ENCODE measurements at places on chromosomes 5 and 9.
A peak's percentile ranks its signal among the peaks of the same experiment; 100 is the strongest.

GRCh38 chr5:6496207-6496584 lies 47.5 kb downstream of the UBE2QL1 start:
- DNase-seq = no peak
- no peaks in the 10 kb centered on the region for H3K36me3 ChIP-seq
- H3K27ac ChIP-seq = no peak overlapping the region
- H3K27me3 ChIP-seq = peaks cover 8% of the 10 kb centered on the region

DNA sequence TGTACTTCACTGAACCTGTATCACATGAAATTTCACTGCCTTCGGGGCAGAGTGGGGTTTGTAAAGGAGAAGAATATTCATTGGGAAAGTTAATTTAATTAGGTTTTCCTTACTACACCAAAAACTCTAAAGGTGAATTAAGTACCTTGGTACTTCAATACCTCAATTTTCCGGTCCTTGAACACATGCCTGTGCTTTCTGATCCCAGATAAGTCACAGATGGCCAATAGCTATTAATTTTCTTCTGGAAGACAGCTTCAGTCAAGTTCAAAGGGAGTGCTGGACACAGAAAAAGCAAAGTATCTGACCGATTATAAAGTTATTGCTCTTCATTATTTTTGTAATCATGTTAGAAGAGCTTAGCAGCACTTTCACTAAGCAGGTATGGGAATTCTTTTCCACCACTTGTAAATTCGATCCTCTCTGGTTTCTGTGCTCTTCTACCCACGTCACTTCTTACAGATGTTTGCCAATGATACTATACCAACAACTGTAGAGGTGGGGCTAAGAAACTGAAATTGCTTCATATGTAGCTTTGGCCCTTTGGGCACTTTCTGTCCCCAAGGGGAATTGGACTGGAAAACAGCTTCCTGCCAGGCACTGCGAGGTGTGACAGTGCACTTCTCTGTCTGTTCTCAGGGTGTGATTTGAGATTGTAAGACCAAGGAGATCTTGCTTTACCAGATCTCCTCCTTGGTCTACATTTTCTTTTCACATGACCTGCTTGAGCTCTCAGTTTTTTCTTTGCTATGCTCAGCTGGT lies 164.0 kb downstream of the CCDC192 start:
- no peaks in the 10 kb centered on the region for H3K4me1 ChIP-seq
- H3K27me3 ChIP-seq = no peaks in the 10 kb centered on the region
- no peak for DNase-seq
- H3K27ac ChIP-seq = no peak overlapping the region

- peak overlapping the region; percentile 43 for H3K27ac ChIP-seq
- H3K4me3 ChIP-seq = no peak overlapping the region
- no peaks in the 10 kb centered on the region for H3K27me3 ChIP-seq
- no peak for DNase-seq
- H3K36me3 ChIP-seq = peaks cover 44% of the 10 kb centered on the region
- H3K4me1 ChIP-seq = peaks cover 15% of the 10 kb centered on the region
Observed at GRCh38 chr5:97010606-97011005, 74.7 kb downstream of the LNPEP start.

DNA sequence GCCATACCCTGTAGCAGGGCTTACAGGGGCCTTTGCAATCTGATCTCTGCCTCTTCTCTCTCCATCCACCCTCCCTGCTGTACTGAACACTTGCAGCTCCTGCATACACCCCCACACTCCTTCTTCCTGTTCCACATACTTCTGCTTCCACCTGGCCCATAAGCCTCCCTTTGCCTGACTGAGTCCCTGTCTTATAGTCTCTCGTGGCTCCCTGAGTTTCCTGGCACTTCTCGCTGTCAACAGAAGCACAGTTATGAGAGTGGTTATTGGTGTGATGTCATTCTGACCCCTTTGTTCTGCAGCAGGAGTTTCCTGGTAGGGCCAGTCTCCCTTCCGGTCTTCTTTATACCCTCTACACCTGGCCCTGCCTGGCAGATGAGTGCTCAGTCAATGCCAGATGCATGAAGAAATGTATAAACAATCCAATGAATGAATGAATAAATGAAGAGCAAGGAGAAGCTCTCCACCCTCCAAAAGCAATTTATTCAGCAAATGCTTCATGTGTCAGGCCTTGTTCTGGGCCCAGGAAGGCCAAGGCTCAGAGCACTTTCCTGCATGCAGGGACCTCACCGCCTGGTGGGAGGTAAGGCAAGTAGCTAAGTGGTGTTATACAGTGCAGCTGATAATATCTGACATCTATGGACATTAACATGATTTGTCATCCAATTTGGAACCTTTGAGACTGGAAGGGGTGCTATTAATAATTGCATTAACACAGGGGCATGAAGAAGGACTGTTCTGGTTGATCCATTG lies 20.5 kb upstream of the CSF1R start:
- no peaks in the 10 kb centered on the region for H3K36me3 ChIP-seq
- H3K27me3 ChIP-seq = no peaks in the 10 kb centered on the region
- no peak overlapping the region for H3K27ac ChIP-seq
- H3K4me1 ChIP-seq = peaks cover 11% of the 10 kb centered on the region

DNA sequence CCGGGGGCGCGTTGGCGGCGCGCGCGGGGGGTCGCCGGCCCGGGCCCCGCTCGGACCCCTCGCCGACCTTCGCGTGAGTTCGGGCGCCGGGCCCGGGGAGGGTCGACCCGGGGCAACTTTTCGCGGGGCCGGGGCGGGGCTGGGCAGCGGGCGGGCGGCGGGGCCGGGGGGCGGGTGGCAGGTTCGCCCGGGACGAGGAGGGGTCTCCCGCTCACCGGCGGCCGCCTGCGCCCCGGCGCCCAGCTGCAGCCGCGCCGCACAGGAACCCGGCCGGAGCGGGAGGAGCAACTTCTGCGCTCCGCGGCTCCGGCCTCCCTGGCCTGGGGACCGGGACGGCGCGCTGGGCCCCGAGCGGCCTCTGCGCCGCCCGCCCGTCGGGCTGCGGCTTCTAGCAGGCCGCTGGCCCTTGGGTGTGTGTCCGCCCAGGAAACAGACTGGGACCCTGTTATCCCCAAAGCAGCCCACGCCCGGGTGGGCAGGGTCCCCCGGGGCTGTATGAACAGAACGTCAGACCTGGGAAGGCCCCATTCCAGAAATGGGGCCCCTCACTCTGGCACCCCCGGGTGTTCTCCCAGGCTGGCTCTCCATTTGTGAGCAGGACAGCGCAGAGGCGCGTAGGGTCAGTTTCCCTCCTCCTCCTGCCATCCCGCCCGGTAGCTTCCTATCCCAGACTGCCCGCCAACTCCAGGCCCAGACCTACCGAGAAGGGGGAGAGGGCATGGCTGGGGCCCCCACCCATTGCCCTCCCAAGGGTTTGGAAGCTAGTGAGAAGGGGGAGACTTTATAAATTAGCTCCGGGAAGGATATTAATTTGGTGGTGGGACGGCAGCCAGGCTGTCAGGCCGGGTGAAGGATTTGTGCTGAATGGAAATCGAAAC lies 708 bp downstream of the RXRA start:
- peak overlapping the region; percentile 44 for H3K4me3 ChIP-seq
- H3K36me3 ChIP-seq = no peaks in the 10 kb centered on the region
- H3K4me1 ChIP-seq = peaks cover 29% of the 10 kb centered on the region
- no peak overlapping the region for H3K27ac ChIP-seq
- peaks cover 30% of the 10 kb centered on the region for H3K27me3 ChIP-seq
- DNase-seq = no peak

DNA sequence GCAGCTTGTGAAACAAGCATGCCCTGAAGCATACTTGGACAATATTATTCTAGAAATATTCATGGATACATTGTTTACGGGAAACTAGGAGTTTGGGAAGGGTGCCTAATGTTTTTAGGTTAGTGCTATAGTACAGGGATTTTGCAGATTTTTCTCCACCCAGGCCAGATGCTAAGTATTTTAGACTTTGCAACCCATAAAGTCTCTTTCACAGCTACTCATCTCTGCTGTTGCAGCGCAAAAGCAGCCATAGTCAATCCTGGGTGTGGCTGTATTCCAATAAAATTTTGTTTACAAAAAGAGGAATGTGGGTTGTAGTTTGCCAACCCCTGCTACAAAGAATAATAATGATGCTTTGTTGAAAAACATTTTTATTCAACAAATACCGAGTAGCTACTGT lies 106.2 kb downstream of the CEMIP2 start:
- no peaks in the 10 kb centered on the region for H3K4me1 ChIP-seq
- peaks cover 13% of the 10 kb centered on the region for H3K36me3 ChIP-seq

DNA sequence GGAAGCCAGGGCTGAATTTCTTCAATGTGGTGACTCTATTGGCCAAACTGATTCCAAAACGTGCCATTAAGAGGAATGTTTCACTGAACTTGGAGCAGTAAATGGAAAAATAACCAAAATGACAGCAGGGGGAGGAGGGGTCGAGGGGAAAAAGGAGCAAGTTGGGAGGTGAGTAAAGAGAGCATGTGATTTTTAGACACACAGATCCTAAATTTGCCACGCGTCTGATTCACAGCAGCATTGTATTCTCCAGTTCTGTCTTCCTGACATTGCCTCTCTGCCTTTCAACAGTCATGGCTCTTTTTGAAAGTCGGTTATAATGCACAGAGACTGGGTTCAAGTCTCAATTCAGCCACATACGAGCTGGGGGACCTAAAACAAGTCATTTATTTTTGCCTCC lies 22.0 kb upstream of the ADRB2 start:
- H3K36me3 ChIP-seq = no peaks in the 10 kb centered on the region
- H3K27ac ChIP-seq = no peak overlapping the region

DNA sequence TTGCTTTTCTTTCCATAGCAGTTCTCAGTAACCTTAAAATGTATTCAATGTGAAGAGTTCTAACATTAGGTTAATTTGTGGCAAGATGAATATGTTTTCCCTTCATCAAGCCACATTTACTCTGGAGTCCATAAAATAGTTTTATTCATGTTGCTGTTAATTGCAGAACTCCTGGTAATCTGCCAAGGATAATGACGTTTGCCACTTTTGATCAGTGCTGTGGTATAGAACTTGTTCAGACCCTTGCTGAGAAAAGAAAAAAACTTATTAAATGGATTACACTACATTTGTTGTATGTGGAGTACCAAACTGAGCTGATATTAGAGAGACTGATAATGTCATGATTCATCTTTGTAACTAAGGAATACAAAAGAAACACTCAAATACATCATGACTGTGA lies 212.4 kb upstream of the DMAC1 start:
- H3K4me1 ChIP-seq = no peaks in the 10 kb centered on the region
- H3K27ac ChIP-seq = no peak overlapping the region
- H3K27me3 ChIP-seq = no peaks in the 10 kb centered on the region
- DNase-seq = no peak
- H3K4me3 ChIP-seq = no peak overlapping the region
- no peaks in the 10 kb centered on the region for H3K36me3 ChIP-seq

- no peaks in the 10 kb centered on the region for H3K27me3 ChIP-seq
- H3K4me1 ChIP-seq = no peaks in the 10 kb centered on the region
- no peak overlapping the region for H3K4me3 ChIP-seq
- H3K27ac ChIP-seq = no peak overlapping the region
- H3K36me3 ChIP-seq = no peaks in the 10 kb centered on the region
- no peak for DNase-seq
Observed at GRCh38 chr5:130541617-130542221, 623.3 kb downstream of the HINT1 start.

DNA sequence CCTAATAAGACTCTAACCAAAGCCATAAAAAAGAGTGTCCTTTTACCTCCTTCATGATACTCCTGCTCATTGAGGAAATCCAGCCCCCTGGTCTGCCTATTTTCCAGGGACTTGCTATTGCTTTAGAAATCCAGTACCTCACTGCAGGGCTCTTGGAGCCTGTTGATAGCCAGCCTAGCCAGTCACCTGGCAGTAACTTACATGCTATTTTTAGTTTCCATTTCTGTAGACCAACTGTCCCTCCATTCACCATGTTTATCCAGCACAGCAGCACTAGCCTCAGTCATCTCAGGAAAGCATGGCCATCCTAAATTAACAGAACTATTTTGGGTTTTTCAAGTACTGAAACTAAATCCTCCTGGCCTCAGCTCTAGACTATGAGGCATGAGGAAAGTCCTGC lies 91.5 kb upstream of the PHF24 start:
- peaks cover 4% of the 10 kb centered on the region for H3K36me3 ChIP-seq
- no peak overlapping the region for H3K4me3 ChIP-seq
- no peak for DNase-seq
- peaks cover 29% of the 10 kb centered on the region for H3K27me3 ChIP-seq
- no peaks in the 10 kb centered on the region for H3K4me1 ChIP-seq

DNA sequence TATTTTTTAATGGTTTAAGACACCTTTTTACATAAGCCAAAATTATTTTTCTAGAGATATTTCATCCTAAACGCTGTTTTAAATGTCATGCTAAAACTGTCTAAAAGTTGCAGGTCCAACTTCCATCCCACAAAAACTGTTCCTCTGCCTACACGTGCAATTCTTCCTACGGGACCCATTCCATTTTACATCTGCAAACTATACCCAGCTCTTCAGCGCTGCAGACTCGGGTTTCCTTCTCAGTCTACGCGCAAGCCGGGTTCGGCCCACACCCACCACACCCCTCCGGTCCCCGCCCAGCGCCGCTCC lies 8.7 kb downstream of the RANBP6 start:
- no peaks in the 10 kb centered on the region for H3K27me3 ChIP-seq
- peaks cover 16% of the 10 kb centered on the region for H3K4me1 ChIP-seq
- peak overlapping the region; percentile 93 for H3K27ac ChIP-seq
- H3K36me3 ChIP-seq = peaks cover 31% of the 10 kb centered on the region

GRCh38 chr5:26883375-26883774 lies 155.0 kb downstream of the CDH9 start:
- no peak overlapping the region for H3K27ac ChIP-seq
- no peak for DNase-seq

Measured in stimulated activated naive B cell treated with anti-CD40 and anti-IgM and Interleukin-4, amounts not matched to agents 10 μg/mL and 1 μg/mL and 100 μg/mL, for 72 hours (primary cell).